A549 treated with CORT108297 at 1 μM for 4 hours (cell line): ENCODE measurements at places on chromosomes 16 and 17. TPM values are rescaled to one million over a fixed set of nuclear protein-coding genes. Genes with fewer than 3 reads are reported as not detected.

Gene FASN
- total RNA-seq, result 100 to 142 TPM (median 139 TPM) in 5 replicates

Gene TEKT1
- 0.07 to 0.24 TPM (median 0.18 TPM) in 3 of 5 replicates, not detected in the others for total RNA-seq

Gene CMTM1
- 0.63 to 1.7 TPM (median 1.2 TPM) in 5 replicates for total RNA-seq

Gene ZNF652
- total RNA-seq, result 6.1 to 10.2 TPM (median 6.3 TPM) in 5 replicates

Gene SAMD14
- 0.27 to 0.95 TPM (median 0.49 TPM) in 5 replicates for total RNA-seq

Gene NOG
- total RNA-seq, result 0.76 to 1.2 TPM (median 1.1 TPM) in 5 replicates

Gene FOXK2
- 45.4 to 56.4 TPM (median 51.6 TPM) in 5 replicates for total RNA-seq

Gene SPATA32
- total RNA-seq, result 0.14 to 0.22 TPM (median 0.18 TPM) in 5 replicates
